ENCODE measurements at places on chromosomes 3 and 15.
A peak's percentile ranks its signal among the peaks of the same experiment; 100 is the strongest.

GRCh38 chr3:139586420-139587017, 47.0 kb upstream of the RBP1 start:
- DNase-seq, result no peak

GRCh38 chr3:172163320-172163719, 123.9 kb downstream of the FNDC3B start:
- no peak for DNase-seq

DNA sequence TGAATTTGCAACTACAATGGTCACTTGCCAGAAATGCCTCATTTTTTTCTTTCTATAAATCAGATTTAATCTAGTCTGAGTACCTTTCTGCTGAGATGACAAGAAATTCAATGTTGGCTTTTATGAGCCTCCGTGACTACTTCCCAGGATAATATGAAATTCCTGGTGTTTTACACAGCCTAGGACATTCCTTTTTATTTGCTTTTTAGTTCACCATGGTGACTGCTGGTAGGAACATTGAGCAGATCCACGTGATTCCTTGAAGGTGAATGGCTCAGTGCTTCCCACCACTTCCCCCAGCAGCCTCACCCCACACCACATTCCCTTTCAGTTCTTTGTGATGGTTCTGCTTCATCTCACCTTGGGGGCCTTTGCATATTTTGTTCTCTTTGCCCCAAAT, 4.3 kb upstream of the NPTN start:
- DNase-seq, result no peak

- no peak for DNase-seq
Measured at GRCh38 chr15:61112231-61112630, 116.9 kb downstream of the RORA start.

GRCh38 chr3:149848238-149848637, 35.2 kb downstream of the RNF13 start:
- peak; percentile 91 for DNase-seq

- DNase-seq, result no peak
Measured at GRCh38 chr15:76941636-76942035, 10.1 kb downstream of the RCN2 start.

DNA sequence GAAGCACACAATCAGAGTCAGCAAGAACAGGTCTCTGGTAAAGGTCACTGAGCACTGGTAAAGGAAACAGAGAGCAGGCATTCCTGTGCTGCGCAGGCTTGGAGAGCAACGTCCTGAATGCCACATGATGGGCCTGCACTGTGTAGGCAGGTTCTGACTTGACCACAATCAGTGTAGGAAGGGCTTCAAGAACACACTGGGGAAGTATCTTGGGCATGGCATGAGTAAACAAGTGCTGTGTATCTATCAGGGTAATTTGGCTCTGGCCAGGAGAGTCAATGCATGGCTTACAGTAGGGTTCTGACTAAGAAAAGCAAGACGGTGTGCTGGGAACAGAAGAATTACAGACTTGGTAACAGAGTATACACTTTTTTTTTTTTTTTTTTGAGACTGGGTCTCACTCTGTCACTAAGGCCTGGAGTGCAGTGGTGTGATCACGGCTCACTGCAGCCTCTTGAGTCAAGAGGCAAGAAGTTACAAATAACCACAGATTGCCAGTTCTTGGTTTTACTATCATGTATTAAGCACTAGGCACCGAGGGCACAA, 30.6 kb downstream of the TBC1D2B start:
- DNase-seq, result no peak

DNA sequence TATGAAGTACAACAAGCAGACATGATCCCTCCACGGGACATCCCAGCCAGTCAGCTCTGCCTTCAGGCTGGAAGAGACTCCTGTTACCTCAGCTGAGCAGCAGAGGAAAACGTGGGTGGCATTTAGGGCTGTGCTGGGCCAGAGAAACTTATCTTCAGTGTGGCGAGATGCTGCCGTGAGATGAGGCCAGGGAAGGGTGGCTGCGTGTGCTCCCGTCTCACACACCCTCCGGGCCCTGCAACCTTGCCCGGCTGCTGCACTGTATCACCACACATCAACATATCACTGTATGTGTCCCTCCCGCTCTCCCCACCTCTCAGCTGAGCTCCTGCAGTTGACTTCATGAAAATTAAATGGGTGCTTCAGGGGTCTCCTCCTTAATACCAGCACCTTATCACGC, 23.4 kb downstream of the BMF start:
- no peak for DNase-seq

GRCh38 chr15:57335293-57335715, 41.0 kb upstream of the CGNL1 start:
- DNase-seq, result no peak

DNA sequence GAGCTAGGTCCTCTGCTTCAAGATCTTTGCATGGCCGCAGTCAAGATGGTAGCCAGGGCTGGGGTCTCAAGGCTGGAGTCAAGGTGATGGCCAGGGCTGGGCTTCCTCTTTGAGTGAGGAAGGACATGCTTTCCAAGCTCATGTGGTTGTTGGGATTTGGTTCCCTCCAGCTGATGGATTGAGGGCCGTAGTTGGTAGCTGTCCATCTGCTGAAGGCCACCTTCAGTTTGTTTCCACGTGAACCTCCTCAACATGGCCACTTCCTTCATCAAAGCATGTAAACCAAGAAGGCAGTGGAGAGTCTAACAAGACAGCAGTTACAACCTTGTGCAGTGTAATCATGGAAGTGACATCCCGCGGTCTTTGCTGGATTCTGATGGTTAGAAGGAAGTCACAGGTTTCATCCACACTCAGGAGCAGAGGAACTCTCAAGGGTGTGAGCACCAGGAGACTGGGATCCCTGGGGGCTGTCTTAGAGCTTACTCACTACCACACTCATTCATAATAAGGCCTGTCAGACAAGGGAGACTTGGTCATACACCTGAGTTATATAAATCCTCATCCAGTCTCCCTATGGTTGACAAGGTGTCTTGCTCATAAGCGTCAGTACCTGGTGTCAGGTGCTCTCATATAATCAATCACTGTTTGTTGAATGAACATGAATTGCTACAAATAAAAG, 42.1 kb downstream of the ABHD5 start:
- DNase-seq, result no peak

- no peak for DNase-seq
Measured at GRCh38 chr3:14363991-14364390, 38.4 kb upstream of the SLC6A6 start.

DNA sequence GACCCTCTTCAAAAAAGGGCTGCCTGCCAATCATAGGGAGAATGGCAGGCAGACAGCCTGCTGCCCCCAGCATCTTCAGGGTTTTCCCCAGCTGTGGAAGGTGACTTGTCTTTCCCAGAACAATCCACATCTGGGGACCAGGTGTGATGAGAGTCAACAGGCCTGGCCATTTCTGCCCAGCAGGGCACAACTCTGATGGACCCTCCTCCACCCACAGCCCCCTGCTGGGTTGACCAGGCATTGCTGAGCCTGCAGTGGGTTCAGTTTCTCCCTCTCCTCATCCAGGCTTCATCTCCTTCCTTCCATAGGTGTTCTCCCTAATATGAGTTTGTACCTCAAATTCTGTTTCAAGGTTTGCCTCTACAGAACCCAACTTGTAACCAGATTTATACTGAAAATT, 111.0 kb downstream of the MINAR1 start:
- DNase-seq, result no peak

DNA sequence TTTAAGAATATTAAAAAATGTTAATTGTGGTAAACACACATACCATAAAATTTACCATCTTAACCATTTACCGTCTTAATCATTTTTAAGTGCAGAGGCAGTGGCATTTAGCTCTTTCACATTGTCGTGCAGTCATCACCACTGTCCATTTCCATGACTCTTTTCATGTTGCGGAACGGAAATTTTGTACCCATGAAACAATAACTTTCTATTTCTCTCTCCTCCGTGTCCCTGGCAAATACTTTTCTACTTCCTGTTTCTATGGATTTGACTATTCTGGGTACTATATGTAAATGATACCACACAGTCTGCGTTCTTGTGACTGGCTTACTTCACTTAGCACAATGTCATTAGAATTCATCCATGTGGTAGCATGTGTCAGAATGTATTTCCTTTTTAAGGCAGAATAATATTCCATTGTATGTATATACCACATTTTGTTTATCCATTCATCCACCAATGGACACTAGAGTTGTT, 27.9 kb downstream of the AKAP13 start:
- peak; percentile 31 for DNase-seq

- DNase-seq, result no peak
Measured at GRCh38 chr3:66675366-66675765, 174.5 kb upstream of the LRIG1 start.

- DNase-seq, result no peak
Measured at GRCh38 chr3:17846466-17846865, 104.0 kb upstream of the TBC1D5 start.

GRCh38 chr3:168794427-168794826, 698.7 kb upstream of the GOLIM4 start:
- no peak for DNase-seq

- DNase-seq, result no peak
Measured at GRCh38 chr15:57124036-57124435, 205.6 kb downstream of the TCF12 start.

- DNase-seq, result no peak
Measured at GRCh38 chr15:36584511-36584910, 5.1 kb downstream of the CDIN1 start.

DNA sequence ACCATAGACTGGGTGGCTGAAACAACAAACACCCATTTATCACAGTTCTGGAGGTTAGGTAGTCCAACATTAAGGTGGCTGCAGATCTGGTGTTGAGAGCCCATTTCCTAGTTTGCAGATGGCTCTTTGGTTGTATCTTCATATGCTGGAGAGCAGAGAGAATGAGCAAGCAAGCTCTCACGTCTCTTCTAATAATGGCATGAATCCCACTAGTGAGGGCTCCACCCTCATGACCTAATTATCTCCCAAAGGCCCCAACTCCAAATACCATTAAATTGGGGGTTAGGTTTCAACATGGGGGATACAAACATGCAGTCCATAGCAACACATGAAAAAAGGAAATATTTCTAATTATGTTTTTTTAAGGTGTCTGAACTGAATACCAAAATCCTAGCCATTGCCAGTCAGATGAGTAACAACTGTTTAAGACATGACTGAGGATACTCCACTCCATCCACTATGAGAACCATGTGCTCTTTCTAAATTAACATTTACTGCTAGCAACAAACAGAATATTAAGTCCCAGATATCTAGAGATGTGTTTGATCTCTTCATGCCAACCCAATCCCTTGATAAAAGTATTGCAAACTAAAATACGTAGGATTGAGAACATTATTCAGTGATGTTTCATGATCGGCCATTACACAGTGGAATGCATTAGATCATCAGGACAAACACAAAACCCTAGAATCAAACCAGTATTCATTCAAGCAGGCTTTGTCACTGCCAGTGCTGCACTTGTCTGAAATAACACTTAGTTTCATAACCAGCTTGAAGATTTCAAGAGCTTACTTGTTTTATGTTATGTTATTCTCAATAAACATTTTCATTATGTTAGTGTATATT, 340.3 kb downstream of the SLC9A9 start:
- DNase-seq, result no peak

- DNase-seq, result no peak
Measured at GRCh38 chr3:51559411-51559888, 20.9 kb downstream of the RAD54L2 start.

- no peak for DNase-seq
Measured at GRCh38 chr3:174276826-174277225, 582.3 kb upstream of the NAALADL2 start.

GRCh38 chr3:12476238-12476897, 7.9 kb upstream of the TSEN2 start:
- no peak for DNase-seq

DNA sequence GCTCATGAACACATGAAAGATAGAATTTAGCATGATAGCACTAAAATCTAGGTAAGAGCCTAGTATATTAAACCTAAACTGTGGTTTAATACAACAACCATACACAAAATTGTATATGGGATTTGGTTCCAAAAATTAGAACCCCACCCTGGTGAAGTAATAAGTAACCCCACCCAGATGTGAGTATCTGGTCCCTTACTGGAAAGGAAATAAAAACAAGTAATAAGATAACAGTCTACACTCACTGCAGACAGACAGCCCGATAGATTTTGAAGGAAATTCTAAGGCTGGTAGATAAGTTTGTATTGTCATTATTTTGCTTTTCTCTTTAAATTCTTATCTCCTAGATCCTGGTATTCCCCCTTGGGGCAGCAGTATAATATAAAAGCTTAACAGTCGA, 184.9 kb downstream of the ZBTB20 start:
- no peak for DNase-seq

DNA sequence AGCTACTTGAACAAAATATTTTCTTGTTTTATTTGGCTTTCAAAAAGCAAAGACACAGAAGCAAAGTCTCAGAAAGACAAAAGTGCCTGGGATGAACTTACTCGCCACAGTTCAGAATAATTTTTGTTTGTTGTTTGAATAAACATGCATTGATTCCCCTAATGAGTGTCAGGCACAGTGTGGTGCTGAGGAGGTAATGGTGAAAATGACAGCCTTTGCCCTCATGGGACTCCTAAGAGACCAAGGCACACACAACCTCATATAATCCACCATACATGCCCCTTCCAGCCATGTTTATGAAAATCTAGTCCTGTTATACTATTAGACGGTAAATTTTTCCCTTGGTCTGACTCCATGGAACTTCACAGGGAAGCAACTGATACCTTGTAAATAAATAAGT, 2.5 kb downstream of the GOLIM4 start:
- DNase-seq, result no peak

Measured in AML-193 (cell line).